AG09319 (cell line): ENCODE measurements at places on chromosomes 16 and 17.

DNA sequence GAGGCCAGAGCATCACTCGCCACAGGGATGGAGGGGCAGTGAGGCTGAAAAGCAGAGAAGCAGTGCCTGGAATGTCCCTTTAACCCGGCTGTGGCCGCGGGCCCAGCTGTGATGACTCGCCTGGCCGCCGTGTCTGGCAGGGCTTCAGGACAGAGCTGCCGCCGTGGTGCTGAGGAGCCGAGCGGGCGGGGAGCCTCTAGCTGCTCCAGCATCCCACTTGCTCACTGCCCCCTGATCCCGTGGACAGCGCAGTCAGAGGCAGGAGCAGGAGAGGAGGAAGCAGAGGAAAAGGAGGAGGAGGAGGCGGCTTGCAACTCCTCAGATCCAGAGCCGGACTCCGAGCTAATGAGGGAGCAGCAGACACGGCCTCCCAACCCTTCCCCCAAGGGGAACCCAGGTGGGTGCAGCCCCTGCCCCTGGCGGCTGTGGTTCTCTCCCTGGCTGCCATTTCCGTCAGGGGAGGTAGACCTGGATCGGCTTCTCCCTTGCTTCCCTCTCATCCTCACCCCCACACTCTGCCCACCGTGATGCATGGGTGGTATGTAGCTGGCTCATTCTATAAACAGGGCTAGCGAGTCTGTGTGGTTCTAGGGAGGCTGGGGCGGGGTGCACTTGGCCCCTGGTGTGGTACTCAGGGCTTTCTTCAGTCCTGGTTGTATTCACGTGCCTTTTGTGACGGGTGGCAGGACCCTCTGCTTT lies 165.7 kb downstream of the CMIP start:
- peak; percentile 31 for DNase-seq

GRCh38 chr17:44310609-44311376 lies 2.4 kb downstream of the RUNDC3A start:
- DNase-seq = no peak

DNA sequence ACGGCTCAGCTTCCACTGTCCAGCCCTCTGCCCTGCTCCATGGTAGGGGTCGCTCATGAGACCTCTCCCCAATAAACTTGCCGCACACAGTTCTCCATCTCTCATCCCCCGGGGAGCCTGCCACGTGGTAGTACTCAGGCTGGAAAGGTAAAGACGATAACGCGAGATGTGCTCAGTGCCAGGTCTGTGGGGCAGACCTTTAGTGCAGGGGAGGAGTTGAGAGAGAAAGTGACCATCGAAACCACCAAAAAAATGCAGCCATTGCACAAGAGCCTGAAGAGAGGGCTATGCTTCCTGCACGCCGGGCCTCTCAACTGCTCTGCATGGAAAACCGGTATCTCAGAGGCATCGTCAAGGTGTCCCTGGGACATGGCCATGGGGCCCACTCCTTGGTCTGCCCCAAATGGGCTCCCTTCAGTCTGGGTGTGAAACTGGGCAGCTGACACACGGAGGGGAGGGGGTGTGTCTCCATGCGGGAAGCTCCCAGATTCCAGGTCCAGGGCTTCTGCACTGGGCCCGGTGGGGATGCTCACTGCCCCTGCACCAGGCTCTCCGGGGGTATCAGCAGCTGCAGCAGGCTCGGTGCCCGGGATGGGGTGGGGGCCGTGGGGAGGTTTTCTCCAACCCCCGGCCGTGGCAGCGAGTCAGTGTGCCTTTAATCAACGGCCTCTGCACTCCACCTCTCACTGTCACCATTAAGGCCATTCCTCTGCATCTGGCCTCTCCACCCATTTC lies 4.7 kb upstream of the AANAT start:
- DNase-seq = no peak

GRCh38 chr16:55839115-55839514 lies 6.2 kb upstream of the CES1 start:
- no peak for DNase-seq

GRCh38 chr16:88778271-88778525 lies 6.8 kb downstream of the PIEZO1 start:
- no peak for DNase-seq

- no peak for DNase-seq
Measured at GRCh38 chr16:86466696-86467406, 43.5 kb upstream of the FOXF1 start.

DNA sequence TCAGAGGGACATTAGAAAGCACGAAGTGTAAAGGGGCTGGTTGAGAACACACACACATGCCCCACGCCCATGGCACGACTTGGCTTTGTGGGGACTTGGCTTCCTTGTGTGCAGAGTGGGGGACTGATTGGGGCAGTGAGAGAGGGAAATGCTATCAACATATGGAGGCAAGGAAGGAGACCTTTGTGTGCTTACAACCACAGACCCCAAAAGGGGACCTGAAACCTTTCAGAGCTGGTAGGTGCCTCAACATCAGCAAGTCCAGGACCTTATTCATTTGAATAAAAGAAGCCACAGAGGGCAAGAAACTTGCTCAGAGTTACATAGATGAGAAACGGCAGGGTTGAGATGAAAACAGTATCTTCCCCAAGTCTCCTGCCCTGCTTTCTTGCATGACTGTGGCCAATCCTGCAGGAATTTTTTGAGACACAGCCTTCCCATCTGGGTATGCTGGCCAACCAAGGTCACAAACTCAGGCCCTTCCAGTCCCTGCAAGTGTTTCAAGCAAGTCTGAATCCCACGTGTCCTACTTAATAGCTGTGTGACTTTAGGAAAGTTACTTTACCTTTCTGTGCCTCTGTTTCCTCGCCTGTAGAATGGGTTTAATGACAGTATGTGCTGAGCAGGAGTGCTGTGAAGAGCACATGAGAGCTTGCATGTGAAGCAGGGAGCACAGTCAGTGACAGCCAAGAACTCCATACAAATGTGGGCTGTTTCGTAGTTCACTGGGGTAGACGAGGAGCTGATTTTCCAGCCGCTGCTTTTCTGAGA lies 26.2 kb downstream of the C16orf78 start:
- no peak for DNase-seq

DNA sequence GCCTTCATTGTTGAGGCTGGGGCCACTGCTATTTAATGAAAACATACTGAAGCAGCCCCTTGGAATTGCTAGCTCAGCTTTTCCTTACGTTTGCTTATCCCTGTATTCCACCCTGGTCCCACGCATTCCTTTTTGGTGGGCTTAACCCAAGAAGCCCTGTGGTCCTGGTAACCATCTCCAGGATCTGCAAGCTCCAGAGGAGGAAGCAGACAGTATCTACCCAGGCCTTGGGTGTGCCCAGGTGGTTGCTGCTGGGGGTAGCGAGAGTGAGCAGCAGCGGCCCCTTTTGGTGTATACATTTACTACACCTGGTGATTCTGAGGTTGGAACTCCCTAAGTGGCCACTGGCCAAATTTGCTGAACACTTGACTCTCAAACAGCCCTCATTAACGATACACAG lies 97.7 kb downstream of the CBLN1 start:
- DNase-seq = no peak

GRCh38 chr17:43766413-43767052 lies 7.9 kb upstream of the SOST start:
- DNase-seq = no peak

DNA sequence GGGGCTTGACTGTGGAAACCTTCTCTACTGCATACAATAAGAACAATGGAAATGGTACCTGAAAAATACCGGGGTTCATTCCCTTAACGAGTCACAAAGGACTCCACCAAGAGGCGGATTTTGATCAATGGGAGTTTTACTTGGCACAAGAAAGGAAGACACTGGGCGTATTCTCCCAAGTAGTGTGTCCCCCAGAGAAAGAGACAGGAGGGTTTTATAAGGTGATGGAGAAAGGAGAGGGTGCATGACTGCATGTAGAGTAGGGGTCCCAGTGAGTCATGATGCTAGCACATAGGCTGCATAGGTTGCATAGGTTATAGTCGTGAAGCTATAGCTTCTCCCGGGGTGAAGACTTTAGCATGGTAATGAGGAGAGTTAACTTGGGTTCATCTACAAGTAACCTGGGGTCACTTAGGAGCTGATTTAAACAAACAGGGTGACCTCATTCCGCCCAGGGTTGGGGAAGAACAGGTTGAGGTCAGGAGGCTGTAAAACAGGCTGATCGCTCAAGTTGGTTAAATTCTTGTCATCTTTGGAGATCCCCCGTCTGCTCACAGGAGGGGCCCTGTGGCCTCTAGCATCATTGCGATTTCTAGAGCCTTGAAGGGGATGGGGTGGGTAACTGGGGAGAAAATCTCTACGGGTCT lies 1.5 kb downstream of the MPV17L start:
- DNase-seq = no peak

DNA sequence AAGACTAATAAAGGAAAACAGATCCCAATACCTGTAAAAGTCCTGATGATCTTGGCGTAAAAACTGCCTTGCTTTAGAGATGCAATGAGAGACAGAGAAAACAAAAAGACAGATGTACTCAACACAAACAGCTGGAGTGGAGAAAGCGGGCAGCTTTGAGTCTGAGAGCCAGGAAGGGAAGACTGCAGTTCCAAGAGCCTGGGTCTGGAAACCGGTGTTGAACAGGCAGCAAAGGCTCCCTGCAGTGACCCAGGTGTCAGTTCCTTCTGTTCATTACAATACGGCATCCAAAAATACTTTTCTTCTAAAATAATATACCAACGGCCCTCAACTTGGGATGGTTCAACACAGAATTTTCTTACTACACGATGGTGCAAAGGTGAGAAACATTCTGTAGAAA lies 29.6 kb downstream of the VPS53 start:
- DNase-seq = no peak

DNA sequence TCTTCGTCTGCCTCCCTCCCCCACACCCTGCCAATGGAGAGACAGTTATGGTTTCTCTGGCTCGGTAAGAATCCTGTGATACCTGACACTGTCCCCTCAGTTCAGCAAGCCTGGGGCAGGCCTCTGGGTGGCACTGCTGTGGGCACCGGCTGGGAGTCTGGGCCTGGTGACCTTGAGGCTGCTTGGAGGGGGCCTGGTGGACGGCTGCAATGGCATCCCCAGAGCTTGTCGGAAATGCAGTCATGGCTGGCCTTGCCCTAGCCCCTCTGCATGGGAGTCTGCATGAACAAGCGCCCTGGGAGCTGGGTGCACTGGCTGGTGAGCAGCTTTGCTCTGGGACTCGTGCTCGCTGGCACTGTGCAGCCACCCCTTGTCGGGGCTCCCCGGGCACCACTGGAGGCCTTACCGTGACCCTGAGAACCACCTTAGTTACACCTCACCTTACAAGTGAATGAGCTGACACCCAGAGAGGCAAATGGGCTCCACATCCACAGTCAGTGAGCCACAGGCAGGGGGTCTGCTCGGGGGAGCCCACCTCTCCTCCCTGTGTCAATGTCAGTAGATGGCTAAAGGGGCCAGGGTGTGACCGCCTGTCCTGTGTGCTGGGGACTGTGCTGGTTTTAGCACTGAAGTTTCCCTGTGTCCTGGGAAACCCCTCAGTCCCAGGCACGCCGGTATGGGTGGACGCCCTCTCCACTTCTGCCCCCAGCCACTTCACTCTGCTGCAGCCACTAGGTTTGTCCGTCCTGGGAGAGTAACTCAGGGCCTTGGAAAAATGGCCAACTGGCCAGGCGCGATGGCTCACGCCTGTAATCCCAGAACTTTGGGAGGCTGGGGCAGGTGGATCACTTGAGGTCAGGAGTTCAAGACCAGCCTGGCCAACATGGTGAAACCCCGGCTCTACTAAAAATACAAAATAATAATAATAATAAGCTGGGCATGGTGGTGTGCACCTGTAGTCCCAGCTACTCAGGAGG lies 1.4 kb downstream of the LGALS3BP start:
- no peak for DNase-seq

- DNase-seq = no peak
Measured at GRCh38 chr16:57265850-57266530, 18.5 kb downstream of the PLLP start.

- no peak for DNase-seq
Measured at GRCh38 chr17:76048711-76049110, 21.6 kb upstream of the EVPL start.

GRCh38 chr16:1300664-1301476 lies 8.6 kb upstream of the UBE2I start:
- no peak for DNase-seq

GRCh38 chr16:85220964-85221731 lies 108.9 kb upstream of the CIBAR2 start:
- no peak for DNase-seq

DNA sequence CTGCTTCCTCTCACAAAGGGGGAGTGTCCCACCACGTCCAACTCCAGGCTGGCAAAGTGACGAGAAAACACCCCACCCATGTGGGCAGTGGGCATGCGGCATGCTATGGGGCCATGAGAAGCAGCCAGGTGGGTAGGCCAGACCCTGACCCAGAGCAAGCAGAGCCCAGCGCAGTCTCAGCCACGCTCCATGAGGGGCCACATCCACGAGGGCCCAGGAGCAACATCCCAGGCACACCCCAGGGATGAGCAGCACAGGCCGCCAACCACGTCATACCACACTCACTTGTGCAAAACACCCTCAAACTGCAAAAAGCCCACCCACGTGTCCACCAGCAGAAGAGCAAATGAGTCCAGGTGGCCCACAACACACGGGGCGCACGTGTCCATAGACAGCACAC lies 117.0 kb downstream of the ZNF778 start:
- no peak for DNase-seq

- no peak for DNase-seq
Measured at GRCh38 chr17:30336369-30337171, 2.7 kb upstream of the TMIGD1 start.

- no peak for DNase-seq
Measured at GRCh38 chr16:85449885-85450245, 163.3 kb upstream of the GSE1 start.

DNA sequence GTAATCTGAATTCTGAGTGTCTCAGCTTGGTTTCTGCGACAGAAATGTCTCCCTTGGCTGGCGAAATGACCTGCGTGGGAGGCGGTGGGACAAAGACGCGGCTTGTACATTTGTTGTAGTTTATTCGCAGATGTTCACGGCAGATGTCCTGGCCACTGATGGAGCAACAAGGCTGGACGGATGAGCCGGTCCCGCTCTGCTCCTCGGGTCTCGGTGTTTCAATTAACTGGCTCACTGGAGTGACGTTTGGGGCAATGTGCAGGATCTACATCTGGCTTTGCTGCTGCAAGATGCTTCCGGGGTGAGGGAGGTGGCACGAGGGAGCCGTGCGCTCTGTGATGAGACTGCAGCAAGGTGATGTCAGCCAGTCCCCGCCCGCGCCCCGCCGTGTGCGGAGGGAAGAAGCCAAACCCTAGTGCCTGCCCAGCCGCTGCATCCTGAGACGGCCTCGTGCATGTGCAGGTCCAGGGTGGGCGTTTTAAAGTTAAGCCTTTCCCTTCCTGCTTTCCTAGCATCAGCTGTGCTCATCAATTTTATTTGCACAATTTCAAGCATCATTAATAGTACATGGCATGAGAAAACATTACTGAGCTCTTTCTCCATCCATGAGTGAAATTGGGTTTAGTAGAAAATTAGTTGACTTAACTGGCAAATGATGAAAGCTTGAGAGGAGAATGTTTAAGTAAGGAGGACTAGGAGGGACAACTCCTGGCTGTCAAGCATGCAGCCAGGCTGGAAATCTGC lies 44.4 kb downstream of the MGAT5B start:
- DNase-seq = no peak

DNA sequence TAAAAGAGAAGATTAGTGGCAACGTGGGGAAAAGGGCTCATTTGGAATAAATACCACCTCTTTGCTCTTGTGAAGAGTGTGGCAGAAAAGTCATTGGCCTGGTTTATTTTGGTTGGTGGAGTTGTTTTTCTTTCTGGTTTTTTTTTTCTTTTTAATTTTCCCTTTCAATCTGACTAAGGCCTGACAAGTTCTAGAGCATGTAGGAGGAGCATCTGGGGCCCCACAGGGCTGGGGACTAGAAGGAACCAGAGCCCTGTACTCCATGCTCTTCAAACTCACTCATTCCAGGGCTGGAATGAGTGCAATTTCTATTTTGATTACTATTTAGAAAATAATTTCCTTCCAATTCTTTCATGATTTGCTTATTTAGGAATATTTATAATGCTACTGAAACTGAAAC lies 13.3 kb downstream of the IRX5 start:
- no peak for DNase-seq
